ENCODE measurements at places on chromosomes 13 and 19.

GRCh38 chr13:64057372-64058020, 2641.8 kb upstream of the PCDH20 start:
- no peak for DNase-seq

DNA sequence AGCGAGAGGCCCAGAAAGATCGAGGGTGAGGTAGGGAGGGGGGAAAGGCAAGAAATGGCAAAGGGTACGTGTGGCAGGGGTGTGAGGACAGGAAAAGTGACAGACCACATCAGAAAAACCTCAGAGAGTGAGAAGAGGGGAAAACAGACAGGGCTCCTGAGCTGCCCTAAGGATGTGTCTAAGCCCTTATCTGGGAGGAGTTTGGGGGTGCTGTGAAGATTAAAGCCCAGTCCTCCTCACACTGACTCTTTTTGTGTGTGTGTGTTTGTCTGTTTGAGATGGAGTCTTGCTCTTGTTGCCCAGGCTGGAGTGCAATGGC, 703 bp upstream of the PTH2 start:
- no peak for DNase-seq

DNA sequence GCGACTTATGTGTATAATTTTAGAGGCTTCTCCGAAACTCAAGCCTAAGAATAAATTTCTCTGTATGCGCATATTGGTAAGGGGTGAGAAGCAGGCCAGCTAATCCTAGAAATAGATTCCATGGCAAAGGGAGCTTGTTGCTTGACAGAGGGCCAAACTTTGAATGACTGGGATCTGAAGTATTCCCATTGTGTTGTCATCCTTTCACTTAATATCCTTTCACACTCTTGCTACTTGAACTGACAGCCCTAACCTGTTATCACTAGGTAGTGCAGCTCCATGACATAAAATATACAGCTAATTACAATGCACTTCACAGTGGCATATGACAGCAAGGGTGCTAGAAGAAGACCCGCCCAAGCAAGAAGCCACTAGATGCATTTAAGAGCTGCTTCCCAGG, 309.8 kb downstream of the OXGR1 start:
- no peak for DNase-seq

- DNase-seq, result no peak
These were observed 10.5 kb downstream of the POP4 start for GRCh38 chr19:29616541-29616940.

DNA sequence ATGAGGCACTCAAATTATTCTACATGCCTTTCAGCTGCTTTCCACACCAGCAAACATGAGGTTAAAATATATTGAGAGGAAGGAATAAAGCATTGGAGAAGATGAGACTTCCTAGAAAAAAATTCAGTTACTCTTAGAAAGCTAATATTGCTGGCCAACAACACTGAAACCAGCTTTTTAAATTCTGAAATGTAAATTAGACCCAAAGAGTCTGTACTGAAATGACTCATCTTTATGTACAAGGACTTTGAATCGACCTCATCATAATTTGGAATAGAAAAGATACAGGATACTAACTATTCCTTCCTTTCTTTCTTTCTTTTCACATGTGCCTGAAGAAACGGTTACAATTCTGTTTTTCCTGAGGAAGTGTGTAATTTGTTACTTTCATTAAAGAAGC, 6.5 kb upstream of the HSPH1 start:
- DNase-seq, result no peak

DNA sequence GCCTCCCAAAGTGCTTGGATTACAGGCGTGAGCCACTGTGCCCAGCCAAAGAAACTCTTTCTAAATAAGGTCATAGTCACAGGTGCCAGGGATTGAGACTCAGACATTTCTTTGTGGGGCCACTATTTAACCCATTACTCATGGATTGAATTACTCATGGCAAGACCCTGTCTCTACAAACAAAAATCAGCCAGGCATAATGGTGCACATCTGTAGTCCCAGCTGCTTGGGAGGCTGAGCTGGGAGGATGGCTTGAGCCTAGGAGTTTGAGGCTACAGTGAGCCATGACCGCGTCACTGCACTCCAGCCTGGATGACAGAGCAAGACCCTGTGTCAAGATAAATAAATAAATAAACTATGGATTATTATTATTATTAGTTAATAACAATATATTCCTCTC, 3.6 kb upstream of the KLF2 start:
- no peak for DNase-seq

GRCh38 chr13:29028868-29029267, 208.7 kb downstream of the MTUS2 start:
- no peak for DNase-seq

DNA sequence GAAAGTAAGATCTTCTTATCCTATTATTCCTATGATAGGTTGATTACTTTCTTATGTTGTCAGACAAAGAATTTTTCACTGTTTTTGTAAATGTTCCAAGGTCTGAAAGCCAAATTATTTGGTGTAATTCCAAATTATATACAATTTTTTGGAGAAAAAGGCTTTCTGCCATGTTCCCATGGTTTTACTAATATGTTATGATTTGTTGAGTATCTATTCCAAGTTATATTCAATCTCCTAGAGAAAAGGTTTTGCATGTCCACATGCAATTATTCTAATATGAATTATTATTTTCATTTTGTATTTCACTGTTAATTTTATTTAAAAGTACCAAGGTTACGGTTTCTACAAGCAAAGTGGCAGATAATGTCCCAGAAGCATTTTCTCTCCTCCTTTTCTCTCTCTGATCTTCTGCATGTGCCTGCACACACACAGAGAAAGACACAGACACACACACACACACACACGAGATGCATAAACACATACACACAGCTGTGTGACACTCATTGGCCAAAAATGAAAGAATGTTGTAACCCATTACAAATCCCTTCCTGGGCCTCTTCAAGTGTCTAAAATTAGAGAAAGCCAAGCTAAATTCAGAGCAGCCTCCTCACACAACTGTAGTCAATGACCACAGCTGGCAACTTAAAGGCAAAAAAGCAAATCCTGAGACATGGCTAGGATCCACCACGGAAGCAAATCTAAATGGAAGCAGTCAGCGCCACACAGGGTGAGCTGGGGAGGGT, 621.0 kb downstream of the EFNB2 start:
- no peak for DNase-seq

DNA sequence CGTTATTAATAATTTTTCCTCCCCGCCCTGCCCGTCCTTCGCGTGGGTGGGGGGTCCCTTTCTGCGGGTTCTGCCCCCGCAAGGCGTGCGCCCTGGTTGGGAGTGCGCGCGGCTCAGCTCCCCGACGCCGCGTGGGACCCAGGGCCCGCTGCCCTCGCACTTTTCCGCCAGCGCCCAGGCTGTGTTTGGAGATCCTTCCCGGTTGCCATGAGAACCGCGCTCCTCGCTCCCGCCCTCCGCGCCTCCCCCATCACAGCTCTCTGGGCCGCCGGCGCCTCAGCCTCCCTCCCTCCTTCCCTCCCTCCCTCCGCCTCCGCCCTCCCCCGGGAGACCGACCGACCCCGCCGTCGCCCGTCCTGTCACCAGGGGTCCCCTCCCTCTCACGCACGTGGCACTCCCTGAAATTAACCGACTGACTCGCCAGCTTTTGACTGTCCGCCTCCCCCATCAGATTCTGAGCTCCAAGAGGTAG, 2.4 kb upstream of the SSBP4 start:
- DNase-seq, result peak; percentile 79

DNA sequence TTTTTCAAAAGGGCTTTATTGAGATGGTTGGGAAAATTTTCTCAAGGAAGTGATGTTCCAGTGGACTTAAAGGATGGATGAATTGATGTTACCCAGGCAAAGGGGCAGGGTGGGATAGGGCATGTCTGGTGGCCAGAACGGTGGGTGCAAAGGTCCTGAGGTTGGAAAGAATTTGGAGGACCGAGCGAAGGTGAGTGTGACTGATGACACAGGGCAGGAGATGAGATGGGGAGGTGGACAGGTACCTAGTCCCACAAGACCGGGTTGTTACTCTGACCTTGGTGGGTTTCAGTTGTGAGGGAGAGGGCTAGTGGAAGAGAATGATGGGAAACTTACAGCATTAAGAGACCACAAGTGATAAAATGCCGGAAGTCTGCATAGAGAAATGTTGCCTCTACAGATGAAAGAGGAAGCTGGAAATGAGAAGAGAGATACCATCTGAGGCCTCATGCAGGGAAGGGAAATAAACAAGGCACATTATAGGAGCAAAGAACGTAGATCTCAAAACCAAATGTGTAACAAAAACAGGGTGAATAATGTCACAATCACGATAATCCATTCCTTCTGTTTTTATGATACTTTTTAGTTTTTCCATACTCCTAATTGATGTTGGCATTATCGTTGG, 4.5 kb downstream of the ADGRE1 start:
- no peak for DNase-seq

GRCh38 chr13:30071969-30072817, 221.8 kb upstream of the UBL3 start:
- DNase-seq, result no peak

DNA sequence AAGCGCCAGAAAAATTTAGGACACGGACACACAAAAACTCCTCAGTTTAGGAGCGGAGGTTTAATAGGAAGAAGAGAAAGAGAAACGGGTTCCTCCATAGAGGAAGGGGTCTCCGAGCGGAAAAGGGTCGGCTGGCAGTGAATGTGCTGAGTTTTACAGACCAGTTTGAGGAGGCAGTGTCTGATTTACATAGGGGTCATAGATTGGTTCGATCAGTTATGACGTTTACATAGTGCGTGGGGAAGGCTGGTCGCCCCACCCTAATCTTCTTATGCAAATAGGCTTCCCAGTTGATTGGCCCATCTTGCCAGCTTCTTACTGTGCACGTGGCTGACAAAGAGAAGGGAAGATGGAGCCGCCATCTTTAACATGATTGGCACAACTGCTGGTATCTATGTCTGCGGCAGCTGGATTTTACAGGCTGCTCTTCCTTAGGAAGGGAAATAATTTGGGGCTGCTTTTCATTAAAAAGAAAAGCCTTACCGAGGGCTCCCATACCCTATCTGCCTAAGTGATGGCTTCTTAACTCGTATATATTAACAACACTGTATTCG, 1.2 kb upstream of the ZNF225 start:
- DNase-seq, result peak; percentile 82

GRCh38 chr13:95605448-95606125, 38.9 kb downstream of the DZIP1 start:
- no peak for DNase-seq

DNA sequence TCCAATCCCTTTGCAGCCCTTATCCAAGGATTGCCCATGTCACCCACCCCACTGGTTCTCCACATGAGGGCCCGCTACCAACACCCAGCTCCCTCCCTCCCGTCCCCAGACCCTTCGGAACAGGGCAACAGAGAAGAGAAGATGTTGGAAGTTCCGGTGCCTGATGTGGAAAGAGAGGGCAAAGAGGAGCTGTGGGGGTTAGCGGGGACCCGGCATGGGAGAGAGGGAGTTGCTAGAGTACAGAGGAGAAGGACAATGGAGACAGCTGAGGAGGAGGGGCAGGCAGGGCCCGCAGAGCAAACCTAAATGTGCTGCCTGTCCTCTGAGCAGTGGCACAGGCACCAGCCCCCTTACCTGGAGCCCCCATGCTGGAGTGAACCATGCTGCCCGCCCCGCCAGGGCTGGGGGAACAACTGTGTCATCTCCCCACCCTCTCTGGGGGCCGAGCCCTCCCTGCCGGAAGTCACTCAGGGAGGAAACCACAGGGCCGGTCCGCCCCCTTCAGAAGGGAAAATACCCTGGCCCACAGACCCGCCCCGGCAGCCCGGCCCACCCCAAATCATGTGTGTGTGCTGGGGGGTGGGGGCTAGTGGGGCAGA, at the start of gene POU2F2:
TSS of gene POU2F2 (minus strand) at position 417 of the 599 bp plus-strand sequence. CDS start at position 382, 35 bp downstream.
- no peak for DNase-seq

DNA sequence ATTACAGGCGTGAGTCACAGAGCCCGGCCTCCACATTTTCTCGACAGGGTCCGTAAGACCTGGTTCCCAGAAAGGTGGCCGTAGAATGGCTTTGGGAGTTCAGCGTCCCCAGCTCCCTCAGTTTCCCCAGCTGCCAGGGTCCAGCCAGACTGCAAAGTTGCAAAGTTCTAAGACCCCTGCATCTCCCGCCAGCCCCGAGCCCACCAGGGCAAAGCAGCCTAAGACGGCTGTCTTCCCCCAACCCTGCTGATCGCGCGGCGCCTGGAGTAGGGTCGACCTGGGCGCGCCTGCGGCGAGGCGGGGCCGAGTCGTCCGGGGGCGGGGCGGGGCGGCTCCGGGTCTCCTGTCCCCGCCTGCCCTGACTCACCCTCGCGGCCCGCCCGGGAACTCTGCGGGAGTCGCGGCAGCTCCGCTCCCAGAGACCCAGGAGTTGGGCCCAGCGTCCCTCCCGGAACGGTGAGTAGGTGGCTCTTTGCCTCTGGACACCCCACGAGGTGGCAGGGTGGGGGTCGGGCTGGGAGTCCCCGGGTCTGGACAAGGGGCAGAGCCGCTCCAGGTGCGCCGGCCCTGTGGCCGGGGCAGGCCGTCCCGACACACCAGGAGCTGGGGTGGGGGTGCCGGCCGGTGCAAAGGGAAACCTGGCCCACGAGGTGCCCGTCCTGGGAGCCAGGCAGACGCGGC, at the start of gene LRRC8E:
TSS of gene LRRC8E (plus strand) at position 366 of the 681 bp plus-strand sequence. CDS start 7,094 bp downstream, outside the sequence.
- peak; percentile 53 for DNase-seq

GRCh38 chr19:6739883-6740588, 556 bp downstream of the TRIP10 start:
- DNase-seq, result no peak

DNA sequence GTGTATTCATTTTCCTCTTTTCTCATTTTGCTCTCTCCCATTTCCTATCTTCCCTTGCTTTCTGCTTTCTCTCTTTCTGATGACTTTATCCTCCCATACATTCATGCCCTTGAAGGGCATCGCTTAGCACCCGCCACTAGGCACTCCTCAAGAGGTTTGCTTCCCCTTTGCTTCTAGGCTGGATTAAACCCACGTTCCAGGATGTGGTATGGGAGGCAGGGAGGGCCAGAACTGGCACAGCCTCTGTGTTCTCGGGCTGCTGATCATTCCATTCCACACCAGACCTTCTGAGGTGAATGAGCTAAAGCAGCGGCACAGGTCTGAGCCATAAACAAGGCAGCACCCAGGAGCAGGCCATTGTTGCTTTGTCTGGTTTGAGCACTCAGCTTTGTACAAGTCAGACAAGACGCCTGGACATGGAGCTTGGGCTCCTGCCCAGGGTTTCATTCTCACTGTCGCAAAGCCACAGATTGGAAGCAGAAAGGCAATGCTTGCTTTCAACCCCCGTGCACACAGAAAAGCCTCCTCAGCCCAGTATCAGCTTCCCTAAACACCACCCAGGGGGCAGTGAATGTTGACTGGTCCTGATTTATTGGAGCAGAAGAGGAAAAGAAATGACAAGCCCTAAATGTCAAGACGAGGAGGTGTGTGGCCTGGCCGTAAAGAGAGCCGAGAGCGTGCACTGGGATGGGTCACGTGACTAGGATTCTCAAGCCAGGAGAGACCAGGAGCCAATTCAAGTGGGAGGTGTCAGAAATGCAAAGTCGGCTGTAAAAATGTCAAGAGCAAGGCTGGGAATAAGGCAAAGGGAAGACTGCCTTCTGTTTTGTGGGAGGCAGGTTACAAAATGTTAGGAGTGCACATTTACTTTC, 218.0 kb upstream of the SERP2 start:
- DNase-seq, result no peak
